Fibroblast of lung (primary cell): ENCODE measurements at places on chromosomes 1 and 21. TPM values are rescaled to one million over a fixed set of nuclear protein-coding genes. Genes with fewer than 3 reads are reported as not detected.

DNA sequence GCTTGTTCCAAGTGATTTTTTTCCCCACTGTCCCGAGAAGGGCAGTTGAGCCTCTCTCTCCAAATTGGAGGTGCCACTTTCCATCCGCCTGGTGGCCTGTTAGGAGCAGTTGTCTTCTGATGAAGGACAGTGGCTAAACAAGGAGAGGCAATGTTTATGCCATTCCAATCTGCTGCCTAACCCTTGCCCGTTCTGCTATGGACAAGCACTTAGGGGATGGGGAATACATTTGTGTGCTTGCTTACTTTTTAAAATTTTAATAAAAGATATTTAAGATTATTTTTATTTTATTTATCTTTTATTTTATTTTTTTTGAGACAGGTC lies 12.0 kb downstream of the COQ8A start:
- H3K27ac ChIP-seq: no peak overlapping the region
- no peak for DNase-seq
- no peak overlapping the region for H3K4me3 ChIP-seq
- no peaks in the 10 kb centered on the region for H3K27me3 ChIP-seq
- no peaks in the 10 kb centered on the region for H3K36me3 ChIP-seq

- H3K36me3 ChIP-seq: no peaks in the 10 kb centered on the region
- no peak for DNase-seq
- H3K27ac ChIP-seq: no peak overlapping the region
These were observed 78.3 kb upstream of the LMO4 start for GRCh38 chr1:87250336-87250735.

- H3K36me3 ChIP-seq: no peaks in the 10 kb centered on the region
- H3K4me1 ChIP-seq: peaks cover 26% of the 10 kb centered on the region
- peak; percentile 97 for DNase-seq
- peak overlapping the region; percentile 95 for H3K27ac ChIP-seq
- no peaks in the 10 kb centered on the region for H3K27me3 ChIP-seq
These were observed 46.7 kb downstream of the GALNT2 start for GRCh38 chr1:230113593-230114236.

DNA sequence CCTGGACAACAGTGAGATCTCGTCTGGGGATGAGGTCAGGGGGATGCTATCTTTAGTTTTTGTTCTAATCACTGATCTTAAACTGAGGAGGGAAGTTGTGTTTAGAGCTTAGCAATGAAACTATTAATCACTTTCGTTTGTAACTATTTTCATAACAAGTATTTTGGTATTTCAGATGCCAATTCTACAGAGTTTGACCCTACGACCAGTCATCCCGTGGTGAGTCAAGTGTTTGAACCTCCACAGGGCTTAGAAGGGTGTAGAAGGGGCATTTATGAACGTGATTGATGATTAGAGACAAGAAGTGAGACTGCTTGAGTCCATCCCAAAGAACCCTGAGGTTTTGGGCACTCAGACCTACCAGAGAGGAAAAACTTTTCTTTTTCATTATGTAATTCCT lies 15.6 kb downstream of the SLFNL1 start:
- peaks cover 6% of the 10 kb centered on the region for H3K4me1 ChIP-seq
- DNase-seq: peak; percentile 67
- H3K27ac ChIP-seq: no peak overlapping the region
- H3K36me3 ChIP-seq: peaks cover 28% of the 10 kb centered on the region
- H3K4me3 ChIP-seq: no peak overlapping the region
- no peaks in the 10 kb centered on the region for H3K27me3 ChIP-seq

DNA sequence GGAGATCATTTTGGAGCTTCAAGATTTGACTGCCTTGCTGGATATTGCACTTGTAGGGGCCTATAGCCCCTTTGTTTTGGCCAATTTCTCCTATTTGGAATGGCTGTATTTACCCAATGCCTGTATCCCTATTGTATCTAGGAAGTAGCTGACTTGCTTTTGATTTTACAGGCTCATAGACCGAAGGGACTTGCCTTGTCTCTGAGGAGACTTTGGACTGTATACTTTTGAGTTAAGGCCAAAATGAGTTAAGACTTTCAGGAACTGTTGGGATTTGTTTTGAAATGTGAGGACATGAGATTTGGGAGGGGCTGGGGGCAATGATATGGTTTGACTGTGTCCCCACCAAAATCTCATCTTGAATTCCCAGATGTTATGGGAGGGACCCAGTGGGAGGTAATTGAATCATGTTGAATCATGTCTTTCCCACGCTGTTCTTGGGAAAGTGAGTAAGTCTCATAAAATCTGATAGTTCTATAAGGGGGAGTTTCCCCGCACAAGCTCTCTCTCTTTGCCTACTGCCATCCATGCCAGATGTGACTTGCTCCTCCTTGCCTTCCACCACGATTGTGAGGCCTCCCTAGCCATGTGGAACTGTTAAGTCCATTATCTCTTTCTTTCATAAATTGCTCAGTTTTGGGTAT lies 276.1 kb downstream of the LMX1A start:
- H3K36me3 ChIP-seq: no peaks in the 10 kb centered on the region
- no peaks in the 10 kb centered on the region for H3K4me1 ChIP-seq
- no peak overlapping the region for H3K27ac ChIP-seq
- H3K27me3 ChIP-seq: no peaks in the 10 kb centered on the region
- H3K4me3 ChIP-seq: no peak overlapping the region
- no peak for DNase-seq

GRCh38 chr1:54813485-54814125 lies 12.5 kb upstream of the TTC22 start:
- H3K4me1 ChIP-seq: no peaks in the 10 kb centered on the region
- no peak overlapping the region for H3K27ac ChIP-seq
- no peak overlapping the region for H3K4me3 ChIP-seq
- no peak for DNase-seq
- no peaks in the 10 kb centered on the region for H3K36me3 ChIP-seq

DNA sequence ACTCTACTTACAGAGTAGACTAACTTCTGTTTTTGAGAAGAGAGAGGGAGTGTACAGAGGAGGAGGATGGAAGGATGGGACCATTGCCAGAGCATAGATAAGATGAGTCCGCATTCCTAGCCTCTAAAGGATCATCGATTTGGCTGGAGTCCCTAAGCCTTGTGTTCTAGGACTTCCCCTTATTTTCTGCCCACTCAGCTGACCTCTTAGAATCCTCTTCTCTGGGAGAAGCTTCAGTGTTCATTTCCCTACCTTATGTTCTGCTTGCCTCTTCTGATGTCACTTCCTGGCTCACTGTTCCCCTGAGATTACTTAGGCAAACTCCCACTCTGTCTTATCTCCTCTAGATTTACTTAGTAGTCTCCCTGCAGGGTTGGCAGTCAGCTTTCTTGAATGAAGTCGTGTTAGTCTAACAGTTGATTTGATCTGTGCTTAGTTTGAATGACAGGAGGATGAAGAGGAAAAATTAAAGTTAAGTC lies 156.7 kb downstream of the SYT2 start:
- peak; percentile 35 for DNase-seq
- H3K4me3 ChIP-seq: no peak overlapping the region
- H3K4me1 ChIP-seq: no peaks in the 10 kb centered on the region
- H3K27ac ChIP-seq: no peak overlapping the region

- H3K27ac ChIP-seq: no peak overlapping the region
- H3K36me3 ChIP-seq: no peaks in the 10 kb centered on the region
- H3K4me3 ChIP-seq: no peak overlapping the region
- H3K4me1 ChIP-seq: no peaks in the 10 kb centered on the region
These were observed 286.6 kb upstream of the ZP4 start for GRCh38 chr1:238177351-238177750.

GRCh38 chr1:205505791-205506190 lies 1.3 kb downstream of the CDK18 start:
- no peaks in the 10 kb centered on the region for H3K4me1 ChIP-seq
- H3K36me3 ChIP-seq: no peaks in the 10 kb centered on the region
- H3K27me3 ChIP-seq: peaks cover 20% of the 10 kb centered on the region
- H3K27ac ChIP-seq: no peak overlapping the region
- no peak overlapping the region for H3K4me3 ChIP-seq

GRCh38 chr1:215192306-215192705 lies 109.8 kb downstream of the KCNK2 start:
- no peak overlapping the region for H3K4me3 ChIP-seq
- DNase-seq: peak; percentile 85
- H3K36me3 ChIP-seq: no peaks in the 10 kb centered on the region
- no peaks in the 10 kb centered on the region for H3K27me3 ChIP-seq
- H3K4me1 ChIP-seq: peaks cover 2% of the 10 kb centered on the region

DNA sequence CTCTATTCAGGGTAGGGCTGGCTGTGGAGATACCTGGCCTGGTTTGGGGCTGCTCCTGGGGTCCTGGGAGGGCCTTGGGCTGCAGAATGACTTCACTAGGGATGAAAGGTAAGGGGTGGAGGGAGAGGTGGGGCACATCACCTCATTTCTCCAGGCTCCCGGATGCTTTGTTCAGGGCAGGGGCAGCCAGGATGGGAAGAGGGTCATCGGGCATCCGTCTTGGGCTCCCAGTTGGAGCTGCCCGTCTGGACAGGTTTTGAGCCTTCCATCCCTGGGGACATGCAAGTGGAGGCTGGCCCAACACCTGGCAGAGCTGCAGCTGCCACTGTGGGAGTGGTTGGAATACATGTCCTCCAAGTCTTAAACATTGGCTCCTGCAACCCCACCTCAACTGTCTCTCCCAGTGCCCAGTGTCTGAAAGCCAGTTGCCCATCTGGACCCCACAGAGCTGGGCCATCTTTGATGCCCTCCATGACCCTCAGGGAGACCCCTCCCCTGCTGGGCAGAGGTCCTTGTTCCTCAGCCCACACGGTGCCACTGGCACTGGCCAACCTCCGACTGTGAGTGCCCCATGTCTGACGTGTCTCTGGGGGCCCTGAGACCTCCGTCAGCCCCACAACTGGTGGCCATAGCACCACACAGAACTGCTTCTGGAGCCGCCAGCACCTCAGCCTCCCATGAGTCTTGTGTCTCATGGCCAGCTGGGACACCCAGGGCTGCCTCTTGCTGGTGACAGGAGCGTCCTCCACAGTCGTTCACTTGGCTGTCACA lies 52.8 kb downstream of the TRIM11 start:
- H3K27me3 ChIP-seq: no peaks in the 10 kb centered on the region
- no peak overlapping the region for H3K27ac ChIP-seq
- H3K4me1 ChIP-seq: no peaks in the 10 kb centered on the region
- no peaks in the 10 kb centered on the region for H3K36me3 ChIP-seq

DNA sequence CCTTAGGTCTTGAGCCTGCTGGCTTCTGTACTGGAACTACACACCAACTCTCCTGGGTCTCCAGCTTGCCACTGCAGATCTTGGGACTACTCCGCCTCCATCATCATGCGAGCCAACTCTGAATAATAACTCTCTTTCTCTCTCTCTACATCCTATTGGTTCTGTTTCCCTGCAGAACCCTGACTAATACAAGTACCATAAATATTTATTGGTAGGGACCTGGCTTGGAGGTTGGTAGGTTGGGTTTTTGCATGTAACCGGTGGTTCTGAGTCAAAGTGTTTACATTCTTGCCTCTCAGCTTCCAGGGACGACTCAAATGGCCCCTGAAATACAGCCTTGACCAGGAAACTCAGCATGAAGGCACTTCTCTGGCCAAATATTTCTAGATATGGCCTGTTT lies 110.4 kb downstream of the KCND3 start:
- H3K27ac ChIP-seq: peak overlapping the region; percentile 49
- no peaks in the 10 kb centered on the region for H3K36me3 ChIP-seq
- no peak overlapping the region for H3K4me3 ChIP-seq
- no peaks in the 10 kb centered on the region for H3K27me3 ChIP-seq
- no peaks in the 10 kb centered on the region for H3K4me1 ChIP-seq
- DNase-seq: no peak

DNA sequence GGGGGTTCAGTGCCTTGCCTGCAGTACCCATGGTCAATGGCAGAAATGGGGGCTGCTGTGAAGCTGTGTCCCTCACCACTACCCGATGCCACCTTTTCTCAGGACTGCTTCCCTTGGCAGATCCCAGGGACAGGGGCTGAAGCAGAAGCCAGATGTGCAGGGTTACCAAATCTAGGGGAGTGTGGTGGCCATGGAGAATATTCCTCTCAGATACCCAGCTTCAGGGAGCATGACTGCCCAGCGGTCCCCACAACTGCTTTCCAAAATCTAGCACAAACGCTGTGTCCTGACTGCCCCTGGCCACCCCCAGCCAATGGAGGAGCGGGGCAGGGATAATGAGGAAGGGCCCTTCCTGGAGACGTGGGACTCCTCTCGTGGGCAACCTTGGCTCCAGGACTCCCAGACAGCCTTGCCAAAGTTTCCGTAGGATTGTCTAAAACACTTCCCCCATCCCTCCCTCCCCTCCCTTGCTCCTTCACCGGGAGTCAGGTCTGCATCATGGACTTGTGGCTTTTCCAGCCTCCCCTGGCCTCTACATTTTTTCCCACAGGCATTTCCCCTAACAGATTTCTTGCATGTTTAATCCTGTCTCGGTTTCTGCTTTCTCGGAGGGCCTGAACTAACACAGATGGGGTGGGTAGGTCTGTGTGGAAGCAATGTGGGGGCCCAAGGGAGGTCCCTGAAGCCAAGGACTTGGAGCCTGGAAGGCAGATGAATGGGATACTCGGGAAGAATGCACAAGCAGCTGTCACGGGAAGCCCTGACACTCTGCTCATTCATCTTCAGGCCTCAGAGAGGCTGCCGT lies 80.5 kb downstream of the OMA1 start:
- no peak overlapping the region for H3K4me3 ChIP-seq
- H3K27ac ChIP-seq: no peak overlapping the region
- no peaks in the 10 kb centered on the region for H3K36me3 ChIP-seq
- H3K4me1 ChIP-seq: no peaks in the 10 kb centered on the region
- DNase-seq: peak; percentile 85

DNA sequence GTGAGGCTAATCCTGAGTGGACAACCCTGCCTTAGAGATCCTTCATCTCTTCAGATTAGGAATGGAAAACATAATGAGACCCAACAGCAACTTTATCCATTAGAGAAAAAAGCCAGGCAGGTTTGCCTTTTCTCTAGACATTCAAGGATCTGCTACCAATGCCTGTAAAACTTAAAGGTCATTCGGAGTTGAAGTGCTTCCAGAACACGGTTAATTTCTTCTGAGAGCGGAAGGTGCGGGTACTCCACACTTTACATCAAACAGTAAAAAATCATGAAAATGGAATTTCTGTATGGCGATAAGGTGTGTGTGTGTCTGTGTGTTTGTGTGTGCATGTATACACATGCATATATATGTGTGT lies 65.2 kb upstream of the PRKACB start:
- H3K27ac ChIP-seq: peak overlapping the region; percentile 76
- peaks cover 2% of the 10 kb centered on the region for H3K4me1 ChIP-seq
- no peaks in the 10 kb centered on the region for H3K36me3 ChIP-seq
- H3K4me3 ChIP-seq: peak overlapping the region; percentile 72
- no peak for DNase-seq

MROH9 gene
- polyA plus RNA-seq: 0.15 TPM in 1 of 2 replicates, not detected in the other

DYNLT5 gene
- 0.32 and 0.37 TPM in 2 replicates for polyA plus RNA-seq
